SJCRH30 (cell line): ENCODE measurements at places on chromosomes 11 and 22. TPM values are rescaled to one million over a fixed set of nuclear protein-coding genes. Genes with fewer than 3 reads are reported as not detected.

- peak; percentile 48 for DNase-seq
These were observed 6.0 kb upstream of the ACR start for GRCh38 chr22:50731811-50732624.

NCAM1 gene
- 76.7 and 86.8 TPM in 2 replicates for total RNA-seq

DNA sequence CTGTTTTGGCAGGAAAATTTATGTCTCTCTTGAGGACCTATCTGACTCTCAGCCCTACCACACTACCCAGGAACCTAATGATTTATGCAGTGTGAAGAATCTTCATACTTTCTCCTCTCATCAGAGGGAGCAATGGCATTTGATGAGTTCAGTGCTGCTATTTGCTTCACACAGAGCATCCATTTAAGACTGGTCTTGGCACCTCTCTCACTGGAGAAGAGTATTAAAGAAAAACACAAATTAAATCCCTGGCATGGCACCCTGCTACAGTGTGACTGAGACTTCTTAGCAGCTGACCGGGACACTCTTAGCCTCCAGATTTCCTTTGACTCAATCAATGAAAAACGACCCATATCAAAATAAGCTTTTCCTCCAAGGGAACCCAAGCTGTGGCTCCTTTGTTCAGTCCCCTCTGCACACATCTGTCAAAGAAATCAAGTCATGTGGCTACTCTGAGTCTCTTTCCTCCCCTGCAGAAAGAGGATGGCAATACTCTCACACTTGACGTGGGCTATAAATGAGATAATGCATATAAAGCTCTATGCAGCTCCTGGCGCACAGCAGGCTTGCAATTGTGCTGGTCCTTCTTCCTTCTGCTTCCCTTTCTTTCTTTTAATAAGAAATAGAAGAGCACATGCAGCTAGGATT lies 186.1 kb upstream of the E2F8 start:
- peak; percentile 33 for DNase-seq

- DNase-seq, result no peak
These were observed 6.9 kb upstream of the MS4A14 start for GRCh38 chr11:60389279-60389910.

- peak; percentile 66 for DNase-seq
These were observed 841 bp upstream of the EIF4G2 start for GRCh38 chr11:10809373-10810160.

DNA sequence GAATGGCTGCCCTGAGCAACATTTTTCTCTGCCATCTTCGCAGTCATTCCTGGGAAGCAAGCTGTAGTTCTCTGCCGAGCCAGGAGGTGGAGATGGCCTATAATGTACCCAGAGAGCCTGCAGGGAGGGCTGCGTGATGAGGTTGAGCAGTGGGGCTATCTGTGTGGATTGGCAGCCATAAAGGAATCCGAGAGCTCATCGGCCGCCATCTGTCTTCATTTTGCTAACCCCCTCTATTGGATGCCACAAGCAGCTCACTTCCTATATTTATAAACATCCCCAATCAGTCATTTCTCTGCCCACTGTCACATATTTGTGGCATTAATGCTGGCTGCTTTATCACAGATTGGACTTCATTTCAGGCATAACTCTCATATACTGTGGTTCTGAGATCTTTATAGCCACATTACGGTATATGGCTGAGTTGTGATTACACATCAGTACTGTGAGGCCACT lies 209.5 kb downstream of the NTM start:
- peak; percentile 75 for DNase-seq

DNA sequence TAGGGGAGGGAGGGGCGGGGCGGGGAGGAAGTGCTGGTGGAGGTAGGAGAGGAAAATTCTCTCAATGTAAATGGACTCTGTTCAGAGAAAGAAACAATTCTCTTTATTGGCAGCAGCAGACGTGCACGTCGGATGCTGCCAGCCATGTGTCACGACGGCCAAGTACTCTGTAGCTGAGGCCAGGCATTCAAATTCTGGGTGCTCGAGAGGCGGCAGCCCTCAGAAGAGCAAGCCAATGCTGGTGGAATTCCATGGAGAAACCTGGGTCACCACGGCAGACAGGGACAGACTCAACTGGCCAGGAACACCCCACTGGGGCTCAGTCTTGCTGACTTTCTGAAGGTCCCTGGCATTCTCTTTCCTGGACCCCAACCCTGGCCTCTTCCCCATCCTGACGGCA lies 90.8 kb downstream of the ABTB2 start:
- no peak for DNase-seq

DNA sequence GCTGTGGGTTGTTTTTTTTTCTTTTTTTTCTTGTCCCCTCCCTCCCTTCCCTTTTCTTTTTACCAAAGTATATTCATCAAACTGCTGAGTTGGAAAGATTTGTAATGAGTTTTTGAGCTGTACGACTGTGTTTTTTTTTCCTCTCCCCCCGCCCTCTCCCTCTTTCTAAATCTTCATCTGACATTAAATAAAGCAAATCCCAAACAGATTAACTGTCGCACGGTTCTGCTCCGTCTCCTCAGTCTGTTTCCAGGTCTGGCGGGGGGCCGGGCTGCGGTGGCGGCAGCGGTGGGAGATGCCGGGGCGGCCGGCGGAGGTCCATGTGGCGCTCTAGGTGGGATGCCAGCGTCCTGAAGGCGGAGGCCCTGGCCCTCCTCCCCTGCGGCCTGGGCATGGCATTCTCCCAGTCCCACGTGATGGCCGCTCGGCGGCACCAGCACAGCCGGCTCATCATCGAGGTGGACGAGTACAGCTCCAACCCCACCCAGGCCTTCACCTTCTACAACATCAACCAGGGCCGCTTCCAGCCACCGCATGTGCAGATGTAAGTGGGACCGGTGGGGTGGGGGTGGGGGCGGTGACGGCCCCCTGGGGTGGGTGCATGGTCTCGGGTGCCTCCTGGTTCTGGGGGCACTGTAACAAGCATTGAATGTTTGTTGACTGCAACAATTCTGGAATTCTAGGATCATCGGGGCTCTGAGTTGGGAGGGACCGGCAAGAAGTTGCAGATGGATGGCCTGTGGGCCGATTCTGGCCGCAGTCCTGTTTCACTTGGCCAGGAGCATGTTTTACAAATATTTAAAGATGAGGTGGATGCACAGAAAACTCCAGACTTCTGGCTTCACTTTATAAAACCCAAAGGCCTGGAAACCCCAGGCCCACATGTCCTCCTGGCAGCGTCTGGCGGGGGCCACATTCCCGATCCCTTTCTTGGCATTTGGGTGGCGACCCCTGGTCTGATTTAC lies 13.1 kb downstream of the MPPED1 start:
- DNase-seq, result no peak

DNA sequence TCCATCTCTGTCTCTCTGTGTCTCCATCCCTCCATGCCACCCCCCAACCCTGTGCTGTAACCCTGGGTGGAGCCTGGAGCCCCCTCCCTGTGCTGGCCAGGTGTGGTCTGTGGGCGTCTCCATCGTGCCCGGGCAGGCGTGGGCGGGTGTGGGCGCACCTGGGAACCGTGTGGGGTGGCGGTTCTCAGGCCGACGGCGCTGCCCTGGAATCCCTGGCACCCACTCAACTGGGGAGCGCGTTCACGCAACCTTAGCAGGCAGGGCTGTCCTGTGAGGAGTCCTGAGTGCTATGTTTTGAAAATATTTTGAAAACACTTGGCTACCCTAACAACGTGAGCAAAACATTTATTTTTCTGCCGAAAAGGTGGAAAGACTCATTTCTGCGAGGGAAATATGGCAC lies 4.7 kb downstream of the TNNT3 start:
- DNase-seq, result no peak

ASCL2 gene
- not detected in 2 replicates for total RNA-seq

DNA sequence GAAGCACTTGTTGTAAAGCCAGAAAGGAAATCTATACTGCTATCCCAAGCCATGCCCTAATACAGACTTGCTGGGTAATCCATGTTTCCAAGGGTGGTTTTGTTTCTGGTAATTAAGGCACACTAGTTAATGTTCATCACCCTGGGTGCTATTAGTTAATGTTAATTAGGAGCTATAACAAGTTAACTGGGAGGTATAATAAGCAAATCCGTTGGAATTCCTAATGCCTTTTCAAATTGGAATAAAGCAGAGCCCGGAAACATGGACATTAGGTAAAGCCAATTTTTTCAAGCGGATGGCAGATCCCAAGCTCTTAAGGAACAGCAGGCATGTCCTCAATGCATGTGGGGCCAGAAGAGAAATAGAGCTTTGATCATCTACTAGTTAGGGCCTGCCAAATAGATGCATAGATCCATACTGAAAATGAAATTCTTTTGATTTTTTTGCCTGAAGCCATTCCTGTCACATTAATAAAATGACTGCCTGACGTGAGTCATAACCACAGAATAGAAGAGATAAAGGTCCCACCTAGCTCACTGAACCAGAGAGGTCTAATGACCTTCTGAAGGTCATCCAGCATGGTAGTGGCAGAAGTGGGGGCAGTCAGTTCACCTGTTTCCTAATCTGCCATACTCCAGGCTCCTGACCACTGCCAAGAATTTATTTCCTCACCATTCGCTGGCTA lies 28.5 kb upstream of the CCDC34 start:
- DNase-seq, result no peak

FOSL1 gene
- 1.5 and 1.9 TPM in 2 replicates for total RNA-seq

DNA sequence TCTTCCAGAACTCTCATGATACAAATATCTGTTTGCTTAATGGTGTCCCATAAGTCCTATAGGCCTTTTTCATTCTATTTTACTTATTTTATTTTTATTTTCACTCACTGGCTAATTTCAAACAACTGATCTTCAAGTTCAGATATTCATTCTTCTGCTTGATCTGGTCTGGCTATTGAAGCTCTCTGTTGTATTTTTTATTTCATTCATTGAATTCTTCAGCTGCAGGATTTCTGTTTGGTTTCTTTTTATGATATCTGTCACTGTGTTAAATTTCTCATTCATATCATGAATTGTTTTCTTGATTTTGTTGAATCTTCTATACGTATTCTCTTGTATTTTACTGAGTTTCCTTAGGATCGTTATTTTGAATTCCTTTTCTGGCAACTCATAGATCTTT lies 2.6 kb upstream of the OR10A3 start:
- no peak for DNase-seq

SIDT2 gene
- 13.7 and 15.0 TPM in 2 replicates for total RNA-seq

GRCh38 chr11:18243783-18244362 lies 4.6 kb downstream of the SAA2 start:
- DNase-seq, result peak; percentile 69

GRCh38 chr22:42286205-42286604 lies 15.8 kb upstream of the TCF20 start:
- no peak for DNase-seq

P2RY2 gene
- not detected in 2 replicates for total RNA-seq

MS4A1 gene
- total RNA-seq, result not detected in 2 replicates

CAPN5 gene
- total RNA-seq, result 4.5 and 4.8 TPM in 2 replicates

ZC3H12C gene
- 6.0 and 6.7 TPM in 2 replicates for total RNA-seq

- DNase-seq, result no peak
These were observed 38.1 kb downstream of the LRRC32 start for GRCh38 chr11:76632492-76632891.

GRCh38 chr11:47592251-47592650 lies 2.0 kb downstream of the C1QTNF4 start:
- no peak for DNase-seq

DNA sequence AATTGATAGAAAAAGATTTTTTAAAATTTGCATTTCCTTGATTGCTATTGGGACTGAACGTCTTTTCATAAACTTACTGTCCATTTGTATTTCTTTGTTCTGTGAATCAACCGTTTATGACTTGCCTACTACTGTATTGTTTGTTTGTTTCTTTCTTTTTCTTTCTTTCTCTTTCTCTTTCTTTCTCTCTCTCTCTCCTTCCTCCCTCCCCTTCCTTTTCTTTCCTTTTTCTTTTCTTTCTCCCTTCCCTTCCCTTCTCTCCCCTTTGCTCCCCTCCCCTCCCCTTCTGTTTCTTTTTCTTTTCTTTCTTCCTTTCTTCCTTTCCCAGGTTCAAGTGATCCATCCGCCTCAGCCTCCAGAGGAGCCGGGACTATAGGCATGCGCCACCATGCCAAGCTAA lies 46.9 kb downstream of the NF2 start:
- no peak for DNase-seq

USP2 gene
- 2.1 and 2.4 TPM in 2 replicates for total RNA-seq

KRTAP5-2 gene
- total RNA-seq, result not detected in 2 replicates

HPX gene
- not detected in 2 replicates for total RNA-seq

DNA sequence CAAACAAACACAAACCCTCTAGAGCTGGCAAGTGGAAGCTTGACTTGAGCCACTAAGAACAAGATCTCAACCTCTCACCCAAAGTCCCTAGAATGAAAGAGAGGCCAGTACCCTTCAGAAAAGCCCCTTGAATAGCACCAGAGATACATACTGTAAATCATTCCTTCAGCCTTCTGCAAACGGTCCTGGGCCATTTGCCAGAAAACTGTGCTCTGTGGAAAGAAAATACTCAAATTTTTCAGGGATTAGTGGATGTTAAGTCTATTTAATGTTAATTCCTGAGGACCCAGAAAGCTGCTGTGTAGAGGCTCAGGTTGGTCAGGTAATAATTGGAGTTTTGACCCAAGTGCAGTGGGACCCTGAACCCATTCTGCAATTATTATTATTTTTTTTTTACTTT lies 16.9 kb downstream of the SERPINH1 start:
- no peak for DNase-seq

DNA sequence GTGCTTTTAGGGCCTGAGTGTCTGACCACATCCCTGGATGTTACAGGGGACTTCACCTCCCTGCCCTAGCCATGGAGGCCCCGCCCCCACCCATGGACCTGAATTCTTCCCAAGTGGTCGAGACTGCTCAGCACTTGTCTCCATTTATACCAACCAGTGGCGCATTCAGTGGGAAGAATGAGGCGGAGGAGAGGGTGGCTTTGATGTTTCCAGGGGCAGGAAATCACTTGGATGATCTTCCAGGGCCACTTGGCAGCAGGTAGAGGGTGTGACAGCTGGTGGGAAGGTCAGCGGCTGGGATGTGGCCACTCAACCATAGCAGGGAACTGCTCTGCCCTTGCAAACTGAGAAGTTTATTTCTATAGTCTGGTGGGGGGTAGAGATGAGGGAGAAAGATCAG lies 155.1 kb upstream of the BLID start:
- no peak for DNase-seq

DNA sequence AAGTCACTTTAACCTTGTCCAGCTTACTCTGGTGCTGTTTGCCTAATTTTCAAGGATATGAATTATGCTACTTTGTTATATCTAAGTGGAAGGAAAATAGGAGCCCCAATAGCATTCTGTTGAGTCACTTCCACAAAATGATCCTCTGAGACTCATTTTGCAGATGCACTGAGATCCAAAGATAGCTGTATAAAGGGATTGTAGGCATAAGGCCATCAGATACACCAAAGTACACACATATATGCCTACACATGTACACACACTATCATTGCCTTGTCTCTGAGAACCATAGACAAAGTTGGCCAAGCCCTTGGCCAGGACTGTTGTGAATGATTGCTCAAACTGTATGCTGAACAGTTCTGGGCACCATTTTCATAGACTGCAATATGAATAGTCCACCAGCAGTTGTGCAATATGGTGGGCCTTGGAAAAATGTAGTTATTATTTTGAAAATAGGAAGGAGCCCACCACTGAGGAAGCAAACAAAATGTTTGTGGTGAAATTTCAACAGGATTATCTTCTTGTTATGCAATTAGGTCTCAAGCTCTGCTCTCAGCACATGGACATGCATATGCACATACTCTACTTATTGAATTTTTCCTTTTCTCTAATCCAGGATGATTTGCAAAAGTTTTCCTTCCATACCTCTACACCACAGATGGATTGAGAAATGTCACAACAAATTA lies 186.0 kb upstream of the CTSC start:
- no peak for DNase-seq
